ENCODE measurements at places on chromosomes 1 and 21. TPM values are rescaled to one million over a fixed set of nuclear protein-coding genes. Genes with fewer than 3 reads are reported as not detected.

C1orf174 gene
- total RNA-seq: 28.4 TPM

STK40 gene
- total RNA-seq: 12.0 TPM

CLEC20A gene
- not detected for total RNA-seq

RHD gene
- total RNA-seq: not detected

IQGAP3 gene
- 4.6 TPM for total RNA-seq

CDCA8 gene
- not detected for total RNA-seq

TMCO2 gene
- total RNA-seq: not detected

ILDR2 gene
- total RNA-seq: 4.1 TPM

DNA sequence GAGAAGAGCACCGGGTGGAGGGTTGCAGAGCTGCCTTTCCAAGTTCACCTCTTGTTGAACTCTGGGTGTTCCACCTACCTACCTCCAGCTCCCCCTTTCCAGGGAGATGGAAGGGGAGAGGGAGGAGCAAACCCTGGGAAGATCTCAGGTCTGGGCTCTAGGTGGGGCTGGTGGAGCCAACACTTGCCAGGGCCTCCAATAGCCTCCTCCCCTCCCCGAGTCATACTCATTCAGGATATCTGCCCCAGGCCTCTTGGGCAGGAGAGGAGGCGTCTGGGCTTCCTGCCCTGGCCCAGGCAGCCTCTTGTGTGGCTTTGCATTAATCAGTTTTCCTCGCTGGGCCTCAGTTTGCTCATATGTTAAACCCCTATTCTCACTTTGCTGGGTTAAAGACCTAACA is 13.4 kb downstream of the RAP1GAP start:
- no peak for DNase-seq

GRCh38 chr1:2014741-2015735 is 4.1 kb upstream of the GABRD start:
- no peak for DNase-seq

- DNase-seq: no peak
Measured at GRCh38 chr1:109944541-109944940, 33.9 kb downstream of the CSF1 start.

- DNase-seq: no peak
Measured at GRCh38 chr1:16242556-16243214, 5.7 kb upstream of the CPLANE2 start.

- no peak for DNase-seq
Measured at GRCh38 chr1:99456536-99456935, 189.4 kb upstream of the PALMD start.

DNA sequence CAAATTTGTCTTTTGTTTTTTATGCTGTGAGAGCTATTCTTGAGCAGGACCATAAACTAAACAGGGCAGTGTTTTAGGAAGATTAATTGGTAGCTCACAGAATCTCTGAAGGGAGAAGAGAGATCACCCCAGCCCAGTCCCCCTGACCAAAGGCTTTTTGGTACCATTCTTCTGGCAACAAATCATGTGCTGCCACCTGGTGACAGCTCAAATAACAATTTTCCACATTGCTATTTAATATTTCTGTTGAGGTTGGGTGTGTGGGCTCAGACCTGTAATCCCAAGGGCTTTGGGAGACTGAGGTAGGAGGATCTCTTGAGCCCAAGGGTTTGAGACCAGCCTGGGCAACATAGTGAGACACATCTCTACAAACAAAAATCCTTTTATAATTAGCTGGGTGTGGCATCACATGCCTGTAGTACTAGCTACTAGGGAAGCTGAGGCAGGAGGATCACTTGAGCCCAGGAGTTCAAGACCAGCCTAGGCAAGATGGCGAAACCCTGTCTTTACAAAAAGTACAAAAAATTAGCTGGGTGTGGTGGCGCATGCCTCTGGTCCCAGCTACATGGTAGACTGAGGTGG is 2.2 kb upstream of the TESK2 start:
- DNase-seq: peak; percentile 61

DNA sequence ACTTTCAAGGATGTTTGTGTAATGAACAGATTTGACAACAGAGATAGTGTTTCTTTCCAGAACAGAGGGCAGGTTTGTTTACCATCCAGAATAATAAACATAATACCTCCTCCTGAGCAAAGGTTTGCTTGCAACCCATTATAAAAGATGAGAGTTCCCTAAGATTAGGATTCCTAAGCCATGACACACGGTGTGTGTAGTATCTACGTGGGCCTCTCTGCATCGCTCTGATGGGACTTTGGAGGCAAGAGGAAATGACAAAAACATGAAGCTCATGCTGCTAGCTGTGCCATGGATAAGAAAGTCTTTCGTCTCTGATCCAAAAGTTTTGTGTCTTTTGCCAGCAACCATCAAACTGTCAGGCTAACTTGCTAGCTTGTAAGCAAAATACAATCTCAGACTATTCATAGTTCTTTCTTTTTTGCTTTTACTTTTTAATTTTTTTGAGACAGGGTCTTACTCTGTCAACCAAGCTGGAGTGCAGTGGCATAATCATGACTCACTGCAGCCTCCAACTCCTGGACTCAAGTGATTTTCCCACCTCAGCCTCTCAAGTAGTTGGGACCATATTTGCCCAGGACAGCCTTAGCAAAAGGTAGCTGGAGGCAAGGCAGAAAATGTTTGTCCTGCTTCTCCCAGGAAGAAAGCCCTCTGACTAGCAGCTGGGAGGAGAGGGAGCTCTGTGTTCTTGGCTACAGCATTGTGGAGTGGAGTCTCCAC is 81.1 kb downstream of the LHX4 start:
- no peak for DNase-seq

GRCh38 chr1:196361112-196361714 is 247.0 kb downstream of the KCNT2 start:
- peak; percentile 24 for DNase-seq

- no peak for DNase-seq
Measured at GRCh38 chr21:33367309-33367973, 35.8 kb upstream of the IFNGR2 start.

GRCh38 chr1:245587435-245588115 is 432.8 kb downstream of the KIF26B start:
- peak; percentile 71 for DNase-seq

DNA sequence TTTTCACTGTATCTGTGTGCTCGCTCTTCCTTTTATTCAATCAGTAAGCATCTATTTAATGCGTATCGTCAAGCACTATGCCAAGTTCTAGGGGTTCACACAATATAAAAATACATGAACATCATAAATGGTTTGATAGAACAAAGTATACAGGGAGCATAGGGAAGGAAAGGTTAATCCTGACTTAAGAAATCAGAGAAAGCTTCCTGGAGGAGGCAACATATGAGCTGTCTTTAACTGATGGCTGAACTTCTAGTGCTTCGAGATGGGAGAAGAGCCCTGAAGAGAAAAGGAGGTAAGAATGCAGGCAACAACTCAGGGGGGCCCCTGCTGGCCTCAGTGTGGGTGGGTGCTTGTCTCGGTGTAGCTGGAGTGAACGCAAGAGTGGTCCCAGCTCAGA is 63.6 kb upstream of the GALNT2 start:
- no peak for DNase-seq

- DNase-seq: no peak
Measured at GRCh38 chr1:19737104-19737825, 62.5 kb downstream of the TMCO4 start.

DNA sequence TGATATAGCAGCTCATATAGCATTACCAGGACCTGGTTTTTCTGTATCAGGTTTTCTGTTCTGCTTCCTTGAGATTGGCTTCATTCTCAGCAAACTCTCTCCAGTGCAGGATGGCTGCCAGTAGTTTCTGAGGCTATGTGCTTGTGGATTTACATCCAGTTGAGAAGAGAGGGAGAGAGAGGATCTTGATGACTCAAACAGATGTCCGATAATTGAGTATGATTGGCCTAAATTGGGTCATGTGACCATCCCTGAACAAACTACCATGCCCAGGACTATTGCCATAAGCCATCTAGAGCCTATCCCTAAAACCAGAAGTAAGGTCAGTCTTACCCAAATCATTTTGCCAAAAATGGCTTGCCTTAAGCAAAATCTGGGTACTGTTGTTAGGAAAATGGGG is 18.1 kb upstream of the PSMA5 start:
- peak; percentile 40 for DNase-seq

DNA sequence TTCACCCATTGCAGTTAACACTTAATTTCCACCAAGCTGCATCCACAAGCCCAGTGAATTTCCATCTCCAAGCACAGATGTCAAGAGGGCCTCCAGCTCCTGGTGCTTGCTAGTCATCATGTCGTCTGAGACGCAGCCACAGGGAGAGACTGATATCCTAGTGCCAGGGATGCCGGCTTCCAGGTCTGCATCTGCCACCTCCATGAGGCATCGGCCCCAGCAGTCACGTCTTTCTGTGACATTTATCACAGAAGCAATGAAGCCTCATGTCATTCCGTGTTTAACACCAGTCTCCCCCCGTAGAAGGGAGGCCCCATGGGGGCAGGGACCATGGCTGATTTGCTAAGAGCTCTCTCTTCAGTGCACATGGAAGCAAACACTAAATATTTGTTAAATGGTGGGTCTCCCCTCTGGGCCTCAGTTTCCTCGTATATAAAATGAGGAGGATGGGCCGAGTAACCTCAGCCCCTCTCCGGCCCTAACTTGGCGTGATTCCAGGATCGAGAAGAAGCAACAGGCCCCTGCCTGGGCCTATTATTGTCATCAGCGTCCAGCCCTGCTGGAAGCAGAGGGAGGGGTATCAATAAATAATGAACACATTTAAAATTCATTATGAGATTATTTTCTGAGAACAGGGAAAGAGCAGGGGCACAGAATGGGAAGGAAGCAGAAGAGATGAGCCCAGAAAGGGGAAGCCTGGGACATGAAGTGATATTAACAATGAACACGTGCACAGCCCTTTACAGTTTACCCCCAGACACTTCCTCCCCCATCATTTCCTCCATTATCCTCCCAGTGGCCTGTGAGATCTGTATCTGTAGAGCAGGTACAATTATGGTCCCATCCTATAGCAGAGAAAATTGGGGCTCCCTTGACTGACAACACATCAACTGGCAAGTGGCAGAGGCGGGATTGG is 837 bp upstream of the C1QB start:
- no peak for DNase-seq

DNA sequence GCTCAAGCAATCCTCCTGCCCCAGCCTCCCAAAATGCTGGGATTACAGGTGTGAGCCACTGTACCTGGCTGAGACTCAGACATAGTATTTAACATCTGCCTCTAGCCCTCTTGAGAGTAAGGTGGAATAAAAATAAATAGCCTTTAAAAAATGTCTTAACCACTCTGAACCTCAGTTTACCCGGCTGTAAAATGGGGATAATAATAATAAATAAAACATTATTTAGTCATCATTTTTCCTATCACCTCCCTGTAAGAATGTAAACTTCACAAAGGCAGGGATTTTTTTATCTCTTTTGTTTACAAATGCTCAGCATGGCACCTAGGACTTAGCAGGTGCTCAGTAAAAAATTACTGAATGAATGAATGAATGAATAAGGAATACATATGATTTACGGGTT is 17.2 kb downstream of the EPHB2 start:
- DNase-seq: no peak

GRCh38 chr1:160539990-160540858 is 17.2 kb upstream of the SLAMF6 start:
- DNase-seq: peak; percentile 47

- no peak for DNase-seq
Measured at GRCh38 chr1:228530086-228530758, 43.0 kb downstream of the RNF187 start.

DNA sequence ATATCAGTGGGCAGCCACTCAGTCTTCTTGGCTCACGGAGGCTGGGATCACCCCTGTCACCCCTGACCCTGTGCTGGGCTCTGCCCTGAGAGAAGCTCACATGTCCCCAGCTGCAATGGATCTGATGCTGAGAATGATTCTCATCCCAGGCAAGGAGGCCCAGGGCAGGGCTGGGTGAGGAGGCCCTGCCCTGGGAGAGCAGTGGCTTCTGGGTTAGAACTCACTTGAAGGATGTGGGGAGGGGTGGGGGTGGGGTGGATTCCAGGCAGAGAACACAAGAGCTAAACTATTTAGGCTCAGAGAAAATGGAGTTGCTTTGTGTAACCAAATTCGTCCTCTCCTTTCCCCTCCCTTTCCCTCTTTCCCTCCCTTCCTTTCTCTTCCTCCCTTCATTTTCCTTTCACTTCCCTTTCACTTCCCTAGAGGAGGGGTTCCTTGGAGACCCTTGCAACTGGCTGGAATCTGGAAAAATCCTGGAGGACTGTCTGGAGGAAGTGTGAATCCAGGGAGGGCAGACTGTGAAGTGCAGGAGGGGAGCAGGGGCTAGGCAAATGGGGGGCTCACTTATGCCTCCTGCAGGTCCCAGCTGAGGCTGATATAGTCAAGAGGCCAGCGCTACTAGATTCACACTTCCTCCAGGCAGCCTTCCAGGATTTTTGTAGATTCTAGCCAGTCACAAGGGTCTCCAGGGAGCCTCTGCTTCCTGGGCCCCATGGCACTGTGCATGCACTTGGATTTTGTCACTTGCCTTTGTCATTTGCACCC is 47.0 kb downstream of the IGSF21 start:
- peak; percentile 63 for DNase-seq

- no peak for DNase-seq
Measured at GRCh38 chr1:33524586-33524985, 52.1 kb downstream of the ZSCAN20 start.

GRCh38 chr1:111819566-111820263 is 64.0 kb downstream of the DDX20 start:
- no peak for DNase-seq

- no peak for DNase-seq
Measured at GRCh38 chr1:55585402-55585792, 370.2 kb upstream of the USP24 start.

DNA sequence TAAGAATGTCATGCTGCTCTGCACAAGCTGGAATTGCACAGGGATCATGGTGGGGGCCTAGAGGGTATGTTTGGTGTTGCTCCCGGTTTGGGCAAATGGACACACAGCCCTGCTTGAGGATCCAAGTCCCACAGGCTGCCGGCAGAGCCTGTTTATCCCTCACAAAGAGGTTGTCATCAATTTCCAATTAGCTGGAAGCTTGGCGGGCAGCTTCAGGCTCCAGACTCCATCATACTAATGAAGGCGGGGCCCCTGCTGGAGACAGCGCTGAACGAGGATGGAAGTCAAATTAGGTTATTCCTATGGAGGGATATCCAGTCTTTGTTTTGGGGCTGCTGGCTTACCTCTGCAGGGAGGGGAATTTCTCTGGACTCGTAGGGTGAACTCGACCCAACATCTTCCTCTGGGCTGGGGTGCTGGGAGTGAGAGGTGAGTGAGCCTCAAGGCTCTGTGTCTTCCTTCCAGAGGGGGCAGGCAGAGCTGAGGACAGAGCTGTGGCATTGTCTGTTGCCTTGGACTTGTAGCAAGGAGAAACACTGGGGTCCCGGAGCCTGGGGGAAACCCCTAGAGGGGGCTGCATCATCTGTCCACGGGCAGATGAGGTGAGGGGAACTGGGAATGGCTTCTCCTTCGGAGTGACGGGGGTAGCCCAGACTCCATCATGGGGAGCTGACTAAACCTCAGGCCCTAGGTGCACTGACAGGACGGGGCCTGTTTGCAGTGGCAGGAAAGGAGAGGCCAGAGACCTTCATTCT is 24.9 kb upstream of the PARP1 start:
- no peak for DNase-seq

Measured in umbilical cord (tissue), 2 donors.